T-helper 17 cell (primary cell): ENCODE measurements at places on chromosomes 2 and 18.

- DNase-seq: no peak
These were observed 80.4 kb downstream of the LPIN2 start for GRCh38 chr18:2932247-2933181.

- no peak for DNase-seq
These were observed 117.6 kb upstream of the STK17B start for GRCh38 chr2:196289000-196289399.

- DNase-seq: no peak
These were observed 304.8 kb downstream of the TRIB2 start for GRCh38 chr2:13021470-13021957.

DNA sequence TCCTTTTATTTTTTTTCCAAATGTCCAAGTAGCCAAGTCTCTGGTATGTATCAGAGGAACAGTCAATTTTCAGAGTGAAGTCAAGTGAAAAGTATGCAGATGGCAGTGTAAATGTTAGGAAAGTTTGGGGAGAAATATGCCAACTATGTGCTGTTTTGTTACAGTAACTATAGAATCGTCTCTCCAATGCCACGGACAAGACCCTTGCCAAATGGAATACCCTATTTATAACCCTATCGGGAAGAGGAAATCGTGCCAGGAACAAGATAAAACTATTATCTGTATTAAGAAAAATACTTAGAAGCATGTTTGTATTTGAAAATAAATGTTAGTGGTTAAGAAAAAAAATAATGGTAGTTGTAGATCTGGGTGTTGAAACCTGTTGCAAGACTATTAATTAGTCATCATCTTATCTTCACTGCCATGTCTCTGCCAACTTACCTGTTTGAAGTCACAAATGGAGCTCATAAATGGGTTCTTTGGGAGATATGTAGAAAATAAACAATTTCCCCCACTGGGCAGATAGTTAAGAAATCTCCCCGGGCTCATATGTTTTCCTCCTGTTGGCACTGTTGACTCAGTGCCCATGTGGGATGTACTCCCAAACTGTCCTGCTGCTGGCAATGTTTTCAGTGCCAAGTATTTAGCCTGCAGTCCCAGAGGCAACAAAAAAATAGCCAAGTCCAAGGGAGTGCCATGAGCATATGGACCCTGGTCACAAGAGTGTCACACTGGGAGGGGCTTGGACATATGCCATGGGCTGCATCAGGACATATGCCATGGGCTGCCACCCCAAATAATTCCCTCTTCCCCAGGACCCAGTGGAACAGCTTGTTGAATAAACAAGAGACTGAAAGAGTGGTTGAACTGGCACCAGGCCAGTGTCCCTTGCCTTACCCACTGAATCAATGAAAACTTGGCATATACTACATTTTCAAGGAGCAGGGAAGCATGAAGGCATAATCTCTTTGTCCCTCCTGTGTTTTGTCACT lies 366.9 kb downstream of the OSR1 start:
- DNase-seq: no peak

DNA sequence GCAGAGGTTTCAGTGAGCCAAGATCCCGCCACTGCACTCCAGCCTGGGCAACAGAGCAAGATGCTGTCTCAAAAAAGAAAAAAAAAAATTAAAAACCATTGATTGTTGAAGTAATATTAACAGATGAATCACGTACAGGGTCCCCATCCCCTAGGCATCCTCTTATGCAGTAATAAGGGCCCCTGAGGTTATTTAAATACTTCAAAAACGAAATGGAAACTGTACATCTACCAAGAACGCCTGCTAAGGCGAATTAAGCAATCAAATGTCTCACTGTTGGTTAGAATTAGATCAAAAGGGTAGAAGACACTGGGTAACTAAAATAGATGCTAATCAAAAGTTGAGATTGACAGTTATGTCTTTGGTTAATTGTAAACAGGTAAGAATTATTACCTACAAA lies 7.5 kb downstream of the TRABD2A start:
- no peak for DNase-seq

- DNase-seq: no peak
These were observed 1809.0 kb downstream of the SUCLG1 start for GRCh38 chr2:82650038-82650437.

GRCh38 chr2:171447675-171448074 lies 13.6 kb downstream of the DCAF17 start:
- DNase-seq: no peak

DNA sequence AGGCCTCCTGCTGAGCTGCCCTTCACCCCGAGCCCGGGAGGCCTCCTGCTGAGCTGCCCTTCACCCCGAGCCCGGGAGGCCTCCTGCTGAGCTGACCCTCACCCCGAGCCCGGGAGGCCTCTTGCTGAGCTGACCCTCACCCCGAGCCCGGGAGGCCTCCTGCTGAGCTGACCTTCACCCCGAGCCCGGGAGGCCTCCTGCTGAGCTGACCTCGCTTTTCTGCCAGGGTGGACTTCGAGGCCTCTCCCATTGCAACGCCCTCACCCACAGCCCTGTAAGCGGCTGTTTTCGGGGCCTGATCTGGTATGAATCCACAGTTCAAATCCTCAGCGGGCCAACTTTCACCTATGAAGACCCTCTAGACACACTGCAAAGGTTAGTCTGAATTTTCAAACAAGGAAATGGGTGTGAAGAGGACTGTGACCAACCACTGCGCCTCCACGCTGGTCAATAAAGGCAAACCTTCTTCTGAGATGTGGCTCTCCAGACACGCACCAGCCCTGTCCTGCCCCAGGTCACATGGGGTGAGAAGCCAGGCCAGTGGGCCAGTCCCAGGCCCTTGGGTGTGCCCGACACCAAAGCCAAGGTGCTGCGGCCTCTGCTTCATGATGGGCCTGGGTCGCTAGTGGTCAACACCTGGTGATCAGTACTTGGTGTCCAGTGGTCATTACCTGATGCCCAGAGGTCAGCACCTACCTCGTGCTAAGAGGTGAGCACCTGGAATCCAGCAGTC lies 225.1 kb upstream of the SALL3 start:
- no peak for DNase-seq

DNA sequence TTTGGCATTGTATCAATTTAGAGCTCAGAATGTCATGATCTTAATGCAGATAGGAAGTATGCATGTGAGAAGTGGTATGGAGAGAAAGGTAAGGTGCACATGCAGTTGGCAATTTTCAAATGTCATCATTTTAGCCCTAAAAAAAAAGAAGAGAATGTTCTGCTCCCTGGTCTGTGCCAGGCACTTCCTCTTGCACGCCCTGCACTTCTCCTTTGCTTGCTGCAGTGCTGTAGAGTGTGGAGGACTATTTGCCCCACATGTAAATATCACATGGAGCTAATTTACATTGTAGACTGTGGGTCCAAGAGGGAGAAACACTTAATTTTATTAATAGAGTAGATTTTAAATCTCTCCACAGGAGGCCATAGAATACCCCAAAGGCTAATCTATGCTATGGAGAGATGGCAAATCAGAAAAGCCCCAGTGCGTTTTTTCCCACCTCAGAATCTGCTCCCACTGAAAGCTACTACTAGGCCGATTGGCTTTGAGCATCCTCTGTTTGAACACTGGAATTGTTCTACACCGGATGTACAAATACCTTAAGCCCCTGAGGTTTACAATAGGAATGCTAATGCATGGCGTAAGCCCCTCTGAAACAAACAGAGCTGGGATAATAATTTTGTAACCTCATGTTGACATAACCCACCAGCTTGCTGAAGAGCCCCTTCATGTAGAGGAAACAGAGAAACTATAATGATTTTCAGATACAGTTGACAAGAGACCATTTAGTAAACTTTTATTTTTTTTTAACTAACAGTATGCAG lies 137.2 kb upstream of the KLHL14 start:
- no peak for DNase-seq

DNA sequence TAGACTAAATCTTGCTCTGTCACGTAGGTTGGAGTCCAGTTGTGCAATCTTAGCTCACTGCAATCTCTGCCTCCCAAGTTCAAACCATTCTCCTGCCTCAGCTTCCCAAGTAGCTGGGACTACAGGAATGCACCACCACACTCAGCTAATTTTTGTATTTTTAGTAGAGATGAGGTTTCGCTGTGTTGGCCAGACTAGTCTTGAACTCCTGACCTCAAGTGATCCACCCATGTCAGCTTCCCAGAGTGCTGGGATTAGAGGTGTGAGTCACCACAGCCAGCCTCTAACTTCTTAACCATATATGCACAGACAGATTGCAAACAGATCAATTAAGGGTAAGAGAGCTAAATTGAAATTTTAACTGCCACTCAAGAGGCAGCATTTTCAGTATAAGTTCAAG lies 22.1 kb upstream of the CNGA3 start:
- no peak for DNase-seq

DNA sequence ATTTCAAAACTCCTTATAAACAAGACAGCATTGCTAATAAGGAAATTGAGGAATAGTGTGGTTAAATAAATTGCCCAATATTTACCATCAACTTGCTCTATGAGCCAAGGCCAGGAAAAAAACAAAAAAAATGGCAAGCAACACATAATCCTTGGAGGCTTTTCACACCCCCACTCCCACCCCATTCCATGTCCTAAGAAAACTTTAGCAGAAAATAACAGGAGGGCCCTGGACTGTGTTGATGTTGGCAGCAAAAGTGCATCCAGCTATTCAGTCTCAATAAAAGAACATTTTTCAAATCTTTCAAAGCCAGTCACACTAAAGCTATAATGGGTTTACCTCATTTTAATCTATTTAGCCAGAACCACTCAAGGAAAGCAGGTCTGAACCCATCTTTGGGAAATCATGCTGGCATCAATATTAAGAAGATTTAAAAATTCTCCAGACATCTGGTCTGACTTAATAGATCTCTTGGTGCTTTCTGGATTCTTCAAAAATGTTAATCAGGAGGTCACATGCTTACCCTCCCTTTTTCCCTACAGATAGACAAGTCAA lies 34.6 kb upstream of the STK17B start:
- no peak for DNase-seq

DNA sequence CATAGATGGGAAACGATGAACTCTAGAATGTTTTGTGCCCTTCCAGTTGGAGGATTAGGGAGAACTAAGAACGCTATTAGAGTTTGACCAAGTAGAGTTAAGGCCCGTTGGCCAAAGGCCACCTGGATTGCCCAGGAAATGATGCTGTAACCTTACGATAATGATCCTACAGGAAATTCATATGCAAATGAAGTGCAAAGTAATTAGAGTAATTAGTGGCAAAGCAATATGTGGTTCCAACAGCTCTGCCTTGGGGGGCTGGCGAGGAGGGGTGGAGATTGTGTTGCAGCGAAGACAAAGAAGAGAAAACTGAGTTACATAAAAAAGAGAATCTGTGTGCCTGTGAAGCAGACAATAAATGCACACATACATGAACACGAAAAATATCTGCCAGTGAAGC lies 61.5 kb upstream of the BOD1L2 start:
- no peak for DNase-seq

- no peak for DNase-seq
These were observed 36.2 kb downstream of the ASB1 start for GRCh38 chr2:238462782-238463396.

- DNase-seq: no peak
These were observed 59.4 kb upstream of the CTLA4 start for GRCh38 chr2:203808046-203808750.

GRCh38 chr2:191298306-191298705 lies 53.1 kb downstream of the MYO1B start:
- DNase-seq: no peak

GRCh38 chr2:183232161-183232865 lies 108.1 kb downstream of the NUP35 start:
- no peak for DNase-seq

GRCh38 chr2:42102024-42102590 lies 54.3 kb downstream of the PKDCC start:
- peak; percentile 93 for DNase-seq

GRCh38 chr18:71237641-71238040 lies 948.8 kb downstream of the SOCS6 start:
- DNase-seq: no peak

DNA sequence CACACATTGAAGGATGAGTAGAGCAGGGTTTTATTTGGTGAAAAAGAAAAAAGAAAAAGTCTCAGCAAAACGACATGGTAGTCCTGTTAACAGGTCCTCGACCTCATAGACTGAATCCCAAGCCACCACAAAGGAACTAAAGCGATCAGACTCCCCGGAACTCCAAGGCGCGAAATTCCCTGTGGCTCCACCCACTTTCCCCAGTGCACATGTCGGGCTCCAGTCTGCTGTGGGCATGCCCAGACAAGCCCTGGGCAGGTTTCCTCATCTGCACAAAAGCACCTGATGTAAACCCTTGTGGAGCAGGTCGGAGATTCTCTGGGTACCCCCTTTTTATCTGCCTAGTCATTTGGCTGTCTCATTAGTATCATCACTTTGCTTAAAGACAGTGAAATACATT lies 170.7 kb upstream of the FSIP2 start:
- DNase-seq: no peak

- peak; percentile 86 for DNase-seq
These were observed at the start of gene RAB12 for GRCh38 chr18:8608795-8609658. Gene RAB12, plus strand, starts transcription at chr18:8609437. Its CDS starts 3 bp downstream, at chr18:8609440.

- no peak for DNase-seq
These were observed 6.3 kb downstream of the COBLL1 start for GRCh38 chr2:164835302-164835701.

- DNase-seq: no peak
These were observed 174.6 kb downstream of the HAUS1 start for GRCh38 chr18:46278481-46279465.
